NCI-H460 (cell line): ENCODE measurements at places on chromosomes 3 and 15.

DNA sequence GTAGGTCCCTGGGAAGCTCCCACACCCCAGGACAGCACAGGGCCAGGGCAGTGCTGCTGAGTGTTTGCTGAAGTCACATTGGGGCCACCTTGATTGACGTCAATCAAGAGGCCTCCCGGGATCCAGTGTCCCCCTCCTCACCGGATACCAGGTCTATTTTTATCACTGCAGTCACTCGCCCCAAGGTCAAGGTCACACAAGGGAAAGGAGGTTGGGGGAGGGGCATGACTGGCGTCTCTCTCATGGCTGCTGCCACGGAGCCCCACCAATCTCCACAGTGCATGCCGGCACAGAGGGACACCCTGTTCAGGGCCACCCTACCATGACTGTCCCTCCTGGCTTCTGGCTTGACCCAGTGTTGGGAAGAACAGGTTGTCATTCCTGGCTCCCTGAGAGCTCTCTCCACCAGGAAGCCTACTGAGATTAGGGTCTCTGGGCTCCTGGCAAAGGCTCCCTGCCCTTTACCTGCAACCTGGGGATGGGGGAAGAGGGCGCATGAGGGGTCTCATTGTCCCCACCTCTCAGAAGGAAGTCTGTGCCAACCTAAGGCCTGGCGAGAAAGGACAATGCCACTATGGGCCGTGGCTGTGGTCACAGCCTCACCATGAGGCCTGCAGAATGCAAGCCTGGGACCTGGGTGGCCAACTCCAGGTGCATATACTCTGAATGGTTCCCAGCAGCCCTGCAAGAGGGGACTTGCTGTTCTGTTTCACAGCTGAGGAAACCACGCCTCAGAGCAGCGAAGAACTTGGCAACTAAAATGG lies 1.5 kb downstream of the MYL3 start:
- DNase-seq = no peak

GRCh38 chr3:10173926-10174435 lies 9.3 kb downstream of the IRAK2 start:
- no peak for DNase-seq

DNA sequence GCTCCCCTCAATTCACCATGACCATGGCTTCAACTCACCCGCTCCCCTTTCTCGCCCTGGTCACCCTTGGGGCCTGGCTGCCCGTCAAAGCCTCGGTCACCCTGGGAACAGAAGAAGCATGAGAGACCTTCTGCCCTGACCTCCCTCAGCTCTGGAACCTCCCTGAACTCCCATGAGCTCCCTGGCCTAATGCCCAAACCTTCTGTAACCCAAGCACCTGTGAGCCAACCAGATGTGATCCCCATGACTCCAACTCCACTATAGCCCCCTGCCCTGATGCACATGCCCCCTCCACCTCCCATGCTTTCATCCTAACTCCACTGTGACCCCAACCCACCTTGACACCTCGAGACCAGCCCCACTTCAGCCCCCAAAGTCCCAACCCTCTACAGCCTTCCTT lies 3.5 kb upstream of the UCN2 start:
- no peak for DNase-seq

GRCh38 chr3:4043867-4044575 lies 244.8 kb downstream of the LRRN1 start:
- no peak for DNase-seq

DNA sequence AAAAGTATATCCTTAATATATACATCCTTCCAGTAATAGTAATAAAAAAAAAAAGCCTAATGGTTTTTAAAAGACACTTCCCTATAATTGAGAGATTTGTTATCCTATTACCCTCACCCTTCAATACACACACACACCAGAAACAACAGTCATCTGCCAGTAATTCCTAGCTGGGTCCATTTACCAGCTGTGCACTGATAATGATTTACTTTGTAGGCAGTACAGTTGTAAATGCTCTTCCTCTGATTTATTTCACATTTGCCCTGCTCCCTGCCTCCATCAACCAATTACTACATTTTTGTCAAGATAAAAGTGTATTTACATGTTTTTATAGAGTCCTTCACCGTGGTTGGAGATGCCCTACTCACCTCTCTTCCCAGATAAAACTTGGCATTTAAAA lies 12.4 kb downstream of the TPM1 start:
- no peak for DNase-seq

DNA sequence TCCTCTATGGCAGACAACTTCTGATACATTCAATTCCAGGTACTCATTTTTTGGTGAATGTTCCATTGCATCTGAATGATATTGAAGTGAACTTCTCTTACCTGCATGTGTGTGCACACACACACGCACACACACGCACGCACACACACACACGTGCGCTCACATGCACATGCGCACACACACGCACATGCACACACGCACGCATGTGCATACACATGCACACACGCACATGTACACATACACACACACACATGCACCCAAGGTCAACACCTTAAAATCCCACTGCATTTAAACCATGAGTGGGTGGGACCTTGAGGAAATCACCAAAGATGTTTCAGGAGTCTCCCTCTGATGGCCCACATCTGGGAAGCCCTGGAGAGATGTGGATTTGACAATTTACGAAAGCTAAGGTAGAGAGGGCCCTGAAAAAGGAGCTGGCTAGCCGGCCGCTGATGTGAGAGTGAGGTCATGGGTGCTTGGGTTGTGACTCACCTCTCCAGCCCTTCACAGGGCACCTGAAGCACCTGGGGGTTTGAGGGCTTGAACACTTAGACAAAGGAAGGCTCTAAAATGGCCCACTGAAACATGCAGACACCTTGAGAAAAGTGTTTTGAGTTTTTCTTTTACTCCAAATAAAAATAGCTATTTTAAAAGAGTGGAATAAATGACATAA lies 269.1 kb upstream of the LRRFIP2 start:
- DNase-seq = no peak

- no peak for DNase-seq
Observed at GRCh38 chr15:81322676-81323253, 1.2 kb downstream of the STARD5 start.

DNA sequence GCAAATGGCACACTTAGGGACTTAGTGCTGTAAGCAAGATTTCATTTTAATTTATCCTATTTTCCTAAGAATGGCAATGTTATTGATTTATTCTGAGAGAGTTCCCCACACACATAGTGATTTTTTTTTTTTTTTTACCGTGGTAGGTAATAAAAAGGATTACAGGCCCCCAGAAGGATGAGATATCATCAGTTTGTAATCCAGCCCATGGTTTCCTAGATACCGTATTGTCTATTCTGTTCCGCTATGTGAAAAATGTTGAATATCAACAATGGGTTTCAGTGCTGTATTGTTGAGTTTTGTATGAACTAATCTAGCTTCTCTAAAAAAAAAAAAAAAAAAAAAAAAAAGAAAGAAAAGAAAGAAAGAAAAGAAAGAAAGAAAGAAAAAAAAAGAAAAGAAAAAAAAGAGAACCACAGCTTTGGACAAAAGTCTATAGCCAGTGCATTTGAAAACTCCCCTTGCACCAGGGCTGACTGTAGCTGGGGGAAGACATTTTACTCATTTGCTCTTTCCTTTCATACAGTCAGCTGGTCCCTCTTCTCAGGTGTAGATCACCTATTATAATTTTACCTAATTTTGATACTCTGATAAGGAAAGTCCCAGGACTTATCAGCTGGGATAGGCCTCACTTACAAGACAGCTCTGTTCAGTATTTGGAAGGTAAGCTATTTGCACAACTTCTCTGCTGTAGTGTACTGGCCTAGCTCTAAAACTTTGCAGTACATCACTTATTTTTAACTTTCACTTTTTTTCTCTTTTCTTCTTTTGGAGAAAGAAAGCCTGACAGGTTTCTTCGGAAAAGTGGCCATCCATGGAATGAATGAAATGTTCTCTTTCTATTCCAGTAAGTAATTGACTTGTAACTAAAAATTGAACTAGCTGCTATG lies 101.4 kb upstream of the SOX2 start:
- DNase-seq = no peak

DNA sequence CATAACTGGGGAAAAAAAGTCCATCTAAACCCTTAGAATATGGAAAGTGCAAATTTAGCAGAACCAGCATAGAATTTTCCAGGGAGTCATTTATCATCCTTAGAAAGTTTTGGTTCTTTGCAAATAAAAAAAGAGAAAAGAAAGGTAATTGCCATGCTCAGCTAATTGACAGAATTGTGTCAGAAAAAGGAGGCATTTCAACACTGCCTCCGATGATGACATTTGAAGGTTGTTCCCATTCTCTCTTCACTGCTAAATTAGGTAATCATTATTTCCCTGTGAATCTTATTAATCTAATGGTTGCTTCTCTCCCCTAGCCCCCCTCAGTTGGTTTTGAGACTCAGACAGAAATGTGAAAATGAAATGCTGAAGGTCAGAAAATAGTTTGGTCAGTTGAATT lies 139.2 kb downstream of the PDCD6IP start:
- DNase-seq = no peak

DNA sequence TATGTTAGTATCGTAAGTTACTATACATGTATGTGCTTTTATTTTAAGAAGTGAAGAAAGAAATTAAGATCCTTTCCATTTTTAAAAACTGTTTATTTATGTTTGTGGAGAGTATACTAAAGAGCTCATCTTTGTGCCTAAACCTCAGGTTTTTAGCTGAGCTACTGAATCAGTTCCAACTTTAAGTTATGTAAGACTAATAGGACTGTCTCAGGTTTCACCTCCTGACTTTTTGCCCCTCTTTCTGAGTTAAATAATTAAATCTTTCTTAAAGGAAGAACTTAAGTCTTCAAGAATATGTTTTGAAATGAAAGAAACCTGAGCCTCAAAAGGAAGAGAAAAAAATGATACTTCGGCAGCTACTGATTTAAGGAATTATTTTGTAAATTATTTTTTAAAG lies 2.6 kb downstream of the SLMAP start:
- no peak for DNase-seq

- no peak for DNase-seq
Observed at GRCh38 chr15:26438316-26438715, 334.6 kb downstream of the GABRB3 start.
